ENCODE measurements at places on chromosomes 11 and 22.

- no peak for DNase-seq
Observed at GRCh38 chr11:121807051-121807450, 309.0 kb downstream of the BLID start.

DNA sequence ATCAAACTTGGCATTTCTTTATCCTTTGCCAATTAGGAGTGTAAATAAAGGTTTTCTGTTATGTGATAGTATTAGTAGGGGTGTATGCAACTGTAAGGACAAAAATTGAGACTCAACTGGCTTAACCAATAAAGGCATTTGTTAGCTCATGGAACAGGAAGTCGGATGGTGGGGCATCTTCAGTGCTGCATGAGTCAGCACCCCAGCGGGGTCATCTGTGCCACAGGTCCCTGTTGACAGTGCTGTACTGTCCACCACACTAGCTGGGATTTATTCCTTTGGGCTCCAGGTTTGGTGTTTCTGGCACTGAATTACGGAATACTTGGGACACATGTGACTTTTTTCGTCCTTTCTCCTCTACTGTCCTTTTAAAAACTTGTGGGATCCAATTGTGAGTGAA is 86.0 kb downstream of the PPP6R3 start:
- no peak for DNase-seq

DNA sequence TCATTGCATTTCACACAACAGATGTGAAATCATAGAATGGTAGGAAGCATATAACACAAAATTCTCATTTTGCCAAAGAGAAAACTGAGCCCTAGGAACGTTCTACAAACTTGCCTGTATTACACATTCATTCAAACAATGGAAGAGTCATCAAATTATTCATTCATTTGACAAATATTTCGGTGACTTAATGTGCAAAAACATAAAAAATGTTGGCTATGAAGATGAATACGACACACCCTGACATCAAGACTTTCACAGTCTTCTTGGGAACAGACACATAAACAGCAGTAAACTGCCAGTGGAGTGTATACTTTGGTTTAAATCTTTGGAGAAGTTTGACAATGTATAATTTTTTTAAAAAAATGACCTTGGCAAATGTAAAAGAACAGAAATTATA is 20.4 kb upstream of the C11orf87 start:
- peak; percentile 13 for DNase-seq

GRCh38 chr11:64358907-64359711 is at the start of gene RPS6KA4:
RPS6KA4 (plus strand) TSS chr11:64359162; CDS start chr11:64359236, 74 bp downstream.
- no peak for DNase-seq

DNA sequence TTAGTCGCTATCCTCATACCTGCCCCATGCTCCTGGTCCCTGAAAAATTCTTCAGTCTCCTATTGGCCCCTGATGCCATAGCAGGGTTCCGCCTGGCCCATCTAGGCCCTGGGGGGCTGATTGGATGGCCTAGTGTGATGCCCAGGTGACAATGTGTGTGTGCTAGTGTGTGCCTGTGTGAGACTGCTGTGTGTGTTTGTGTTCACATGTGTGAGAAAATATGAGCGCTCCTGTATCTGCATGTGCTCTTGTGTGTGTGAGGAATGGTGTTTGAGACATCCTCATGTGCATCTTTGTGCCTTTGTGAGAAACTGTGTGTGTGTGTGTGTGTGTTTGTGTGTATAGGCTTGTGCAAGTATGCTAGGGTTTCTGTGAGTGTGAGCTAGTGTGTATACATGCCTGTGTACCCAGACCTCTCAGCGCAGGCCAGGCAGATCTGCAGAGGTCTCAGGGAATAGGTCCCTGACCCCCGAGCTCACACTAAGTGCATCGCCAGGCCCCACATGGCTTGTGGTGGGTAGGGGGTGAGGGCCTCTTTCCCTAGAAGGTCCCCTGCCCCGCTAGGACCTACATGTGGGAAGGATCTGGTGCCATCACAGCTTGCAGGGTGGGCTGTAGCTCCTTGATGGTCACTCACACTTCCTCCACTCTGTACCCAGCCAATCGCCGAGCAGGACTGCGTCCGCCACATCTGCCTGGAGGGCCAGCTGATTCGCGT is 64.6 kb downstream of the OTOG start:
- no peak for DNase-seq
